ENCODE measurements at places on chromosomes 5 and 9. TPM values are rescaled to one million over a fixed set of nuclear protein-coding genes. Genes with fewer than 3 reads are reported as not detected.

Gene MRPS27
- total RNA-seq = 91.0 TPM

DNA sequence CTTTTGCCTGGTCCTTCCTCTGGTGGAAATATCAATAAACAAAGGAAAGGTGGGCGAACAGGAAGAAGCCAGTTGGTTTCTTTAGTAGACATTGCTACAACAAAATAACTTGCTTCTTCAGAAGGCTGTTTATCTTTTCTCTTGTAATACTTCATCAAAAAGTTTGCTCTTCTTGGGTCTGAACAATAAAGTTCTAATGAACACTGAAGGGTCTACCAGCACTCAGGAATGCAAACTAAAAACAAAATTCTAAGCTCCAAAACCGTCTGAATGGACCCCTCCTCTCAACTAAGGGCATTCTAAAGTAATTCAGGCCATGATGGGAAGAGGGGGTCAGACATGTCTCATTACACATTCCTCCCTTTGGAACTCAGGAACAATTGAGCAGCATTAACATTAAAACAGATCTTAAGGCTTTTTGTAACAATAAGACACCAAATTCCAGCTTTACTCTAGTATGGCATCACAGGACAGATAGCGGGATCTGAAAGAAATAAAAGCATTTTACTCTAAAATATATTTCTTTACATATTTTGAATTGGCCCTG lies 2.3 kb downstream of the TBCA start:
- H3K4me1 ChIP-seq = no peaks in the 10 kb centered on the region
- H3K4me3 ChIP-seq = no peak overlapping the region
- DNase-seq = no peak
- H3K36me3 ChIP-seq = no peaks in the 10 kb centered on the region
- H3K27ac ChIP-seq = no peak overlapping the region

GRCh38 chr9:83422527-83422926 lies 115.7 kb downstream of the FRMD3 start:
- H3K36me3 ChIP-seq = no peaks in the 10 kb centered on the region
- H3K4me3 ChIP-seq = no peak overlapping the region

Gene OTP
- not detected for total RNA-seq
